Left renal cortex interstitium (tissue), 4 donors: ENCODE measurements at places on chromosomes 5 and 9. TPM values are rescaled to one million over a fixed set of nuclear protein-coding genes. Genes with fewer than 3 reads are reported as not detected.

GRCh38 chr5:154411338-154411737 is 34.5 kb upstream of the SAP30L start:
- DNase-seq: no peak

Gene IL3
- polyA plus RNA-seq: not detected

Gene AIF1L
- polyA plus RNA-seq: 364 TPM

GRCh38 chr5:55578771-55579170 is 44.0 kb upstream of the PLPP1 start:
- no peak for DNase-seq

- DNase-seq: no peak
Measured at GRCh38 chr5:135015942-135016341, 18.1 kb downstream of the PITX1 start.

DNA sequence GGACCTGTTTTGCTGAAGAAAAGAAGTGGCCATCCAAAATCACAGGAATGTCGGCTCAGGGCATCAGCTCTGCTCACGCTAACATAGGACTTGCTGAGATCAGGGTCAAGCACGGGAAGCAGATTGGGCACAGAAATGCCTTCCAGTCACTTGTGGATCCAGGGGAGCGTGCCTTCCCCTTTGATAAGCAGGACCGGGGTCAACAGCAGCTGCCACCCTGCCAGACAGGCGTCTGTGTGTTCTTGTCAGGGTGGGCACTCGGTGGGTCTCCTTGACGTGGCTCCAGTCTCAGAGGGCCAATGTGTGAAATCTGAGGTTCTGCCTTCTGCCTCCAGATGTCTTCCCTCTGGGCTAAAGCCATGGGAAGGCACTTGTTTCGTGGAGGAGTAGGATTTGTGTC is 313.7 kb upstream of the IRX4 start:
- DNase-seq: no peak

Gene COL27A1
- polyA plus RNA-seq: 27.1 TPM

GRCh38 chr5:31122998-31123951 is 70.2 kb upstream of the CDH6 start:
- DNase-seq: no peak

DNA sequence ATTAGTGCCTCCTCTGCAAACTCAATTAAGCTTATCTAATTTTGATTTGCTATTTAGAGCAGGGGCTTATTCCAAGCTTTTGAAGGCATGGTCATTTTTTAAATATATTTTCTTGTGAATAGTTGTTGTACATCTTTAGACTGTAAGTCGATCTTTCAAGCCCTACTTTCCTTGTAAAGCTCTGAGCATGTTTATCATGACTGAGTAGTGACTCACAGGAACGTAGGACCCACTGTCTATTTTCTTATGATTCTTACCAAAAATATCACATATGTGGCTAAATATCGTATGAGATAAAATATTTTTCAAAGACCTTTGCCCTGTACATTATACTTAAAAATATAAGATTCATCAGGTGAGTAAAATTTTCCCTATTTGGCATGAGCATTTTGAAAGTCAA is 440.4 kb upstream of the GRIN3A start:
- DNase-seq: no peak

DNA sequence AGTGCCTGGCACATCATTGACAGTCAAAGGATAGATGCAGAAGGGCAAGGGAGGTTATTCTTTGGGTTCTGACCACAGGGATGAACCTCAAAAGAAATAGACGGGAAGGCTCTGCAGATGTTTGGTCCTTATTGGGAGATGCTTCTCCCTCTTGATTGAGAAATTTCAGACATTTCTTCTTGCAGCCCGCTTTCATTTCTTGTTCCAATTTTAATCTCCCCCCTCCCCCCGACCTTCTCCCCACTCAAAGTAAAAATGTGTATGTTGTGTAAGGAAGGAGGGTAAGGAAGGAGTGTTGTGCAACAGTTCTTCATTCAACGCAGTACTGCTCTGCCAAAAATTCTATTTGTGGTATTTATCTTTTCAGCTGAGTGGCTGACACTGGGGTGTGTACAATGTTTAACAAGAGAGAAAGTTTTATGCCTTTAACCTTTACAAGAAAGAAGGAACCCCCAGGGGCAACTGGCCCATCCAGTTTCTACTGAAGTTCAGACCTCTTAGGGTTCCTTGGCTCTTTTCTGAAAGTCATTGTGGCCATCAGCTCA is 46.3 kb upstream of the TNFSF15 start:
- DNase-seq: no peak

- DNase-seq: no peak
Measured at GRCh38 chr9:105363837-105364236, 84.0 kb upstream of the FSD1L start.

Gene PAEP
- 0.38 TPM for polyA plus RNA-seq
